NCI-H748 treated with DMSO at 0.1 percent for 48 hours (cell line): ENCODE measurements at places on chromosomes 11 and 22.

DNA sequence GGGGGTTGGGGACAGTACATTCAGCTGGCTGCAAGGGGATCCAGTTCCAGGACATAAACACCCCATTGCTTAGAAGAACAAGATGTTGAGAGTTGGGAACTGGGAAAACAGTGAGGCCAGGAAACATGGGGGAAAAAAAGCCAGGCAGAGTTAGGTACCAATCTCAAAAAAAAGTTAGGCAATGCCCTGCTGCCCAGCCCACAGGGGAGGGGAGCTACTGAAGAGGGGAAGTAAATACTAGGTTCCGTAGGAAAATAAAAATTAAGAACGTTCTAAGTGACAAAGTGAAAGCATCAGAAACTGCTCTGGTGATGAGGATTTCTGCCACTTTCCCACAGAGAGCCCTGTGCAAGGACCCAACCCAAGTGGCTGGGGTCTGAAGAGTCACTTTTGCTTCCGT, 12.0 kb downstream of the SPTBN2 start:
- DNase-seq: no peak

- no peak for DNase-seq
Measured at GRCh38 chr22:22408731-22409696, 99.5 kb downstream of the ZNF280B start.

GRCh38 chr11:59807047-59807610, 3.4 kb downstream of the MRPL16 start:
- DNase-seq: no peak

- no peak for DNase-seq
Measured at GRCh38 chr22:46351131-46351735, 15.7 kb downstream of the TRMU start.

DNA sequence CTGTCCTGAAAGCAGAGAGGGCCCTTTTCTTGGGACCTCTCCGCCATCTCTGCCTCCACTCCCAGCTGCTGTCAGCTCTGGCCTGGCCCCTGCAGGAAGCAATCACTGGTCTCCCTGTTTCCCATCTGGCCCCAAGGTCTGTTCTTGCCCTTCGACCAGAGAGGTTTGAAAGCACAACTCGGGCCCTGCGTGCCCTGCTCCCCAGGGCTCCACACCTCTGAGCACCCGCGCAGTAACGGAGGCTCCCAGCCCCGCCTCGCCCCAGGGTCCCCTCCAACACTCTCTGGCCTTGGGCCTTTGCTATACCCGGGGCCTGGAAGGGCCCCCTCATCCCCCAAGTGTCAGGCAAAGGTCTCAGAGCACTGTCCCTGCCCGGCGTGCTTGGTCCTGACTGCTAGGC, 7.8 kb upstream of the CD81 start:
- DNase-seq: no peak

DNA sequence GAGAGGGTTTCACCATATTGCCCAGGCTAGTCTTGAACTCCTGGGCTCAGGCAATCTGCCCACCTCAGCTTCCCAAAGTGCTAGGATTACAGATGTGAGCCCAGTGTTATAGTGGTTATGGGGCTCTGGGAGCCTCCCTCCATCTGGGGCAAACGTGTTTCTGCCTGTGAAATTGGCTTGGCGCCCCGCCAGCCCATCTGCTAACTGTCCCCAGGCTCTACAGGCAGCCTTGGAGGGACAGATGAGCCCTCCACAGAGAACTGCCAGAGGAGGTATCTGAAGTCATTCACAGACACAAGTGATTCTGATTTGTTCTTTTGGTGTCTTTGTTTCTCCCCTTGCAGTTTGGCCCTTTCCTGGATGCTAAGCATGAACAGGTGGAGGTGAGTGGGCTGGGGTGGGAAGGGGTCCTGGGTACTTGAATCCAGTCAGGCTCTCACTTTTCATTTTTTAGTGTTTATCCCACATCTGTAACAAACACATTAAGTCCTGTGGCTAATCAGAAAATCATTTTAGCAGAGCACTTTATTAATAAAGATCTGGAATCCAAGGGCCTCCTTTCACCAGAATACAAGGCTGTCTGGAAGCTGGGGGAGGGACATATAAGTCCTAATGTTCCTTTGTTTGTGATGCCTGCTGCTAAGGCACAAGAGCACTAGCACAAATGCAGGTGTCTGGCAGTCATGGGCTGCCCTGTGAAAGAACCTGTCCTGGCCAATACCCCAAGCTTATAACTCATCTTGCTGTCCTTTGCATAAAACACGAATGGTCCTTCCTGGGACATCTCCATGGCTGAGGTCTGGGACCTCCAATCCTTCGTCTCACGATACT, 25.7 kb upstream of the CDC42EP2 start:
- DNase-seq: no peak

GRCh38 chr11:44766112-44766971, 39.6 kb downstream of the TSPAN18 start:
- DNase-seq: no peak

DNA sequence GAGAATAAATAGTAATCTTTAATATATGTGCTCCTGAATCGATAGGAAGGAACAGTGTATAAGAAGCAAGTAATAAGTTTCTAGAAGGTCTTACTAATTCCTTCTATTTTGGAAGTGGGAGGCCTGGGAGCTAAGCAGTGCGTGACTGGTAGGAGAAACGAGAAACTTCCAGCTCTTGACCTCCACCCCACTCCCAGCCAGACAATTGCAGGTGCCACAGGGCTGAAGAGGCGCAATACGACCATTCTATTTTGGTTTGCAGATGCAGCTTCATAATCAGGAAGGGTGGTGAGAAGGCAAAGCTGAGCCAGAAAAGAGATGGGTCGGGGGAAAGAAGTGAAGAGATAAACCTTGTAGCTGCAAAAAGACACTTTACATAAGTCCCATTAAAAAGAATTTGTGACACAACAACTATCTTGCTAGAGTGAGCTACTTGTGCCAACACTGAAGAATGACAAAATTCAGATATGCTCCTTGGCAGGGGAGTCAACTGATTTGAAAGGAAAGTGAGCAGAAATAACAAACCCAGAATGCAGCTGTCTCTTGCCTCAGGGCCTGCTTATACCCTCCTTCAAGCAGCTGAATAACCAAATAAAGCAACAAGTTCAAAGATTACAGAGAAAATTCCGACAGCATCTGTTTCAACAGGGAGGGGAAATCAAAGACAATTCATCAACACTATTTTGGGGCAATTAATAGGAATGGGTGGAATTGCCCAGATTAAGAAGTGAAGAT, 35.1 kb downstream of the GRIA4 start:
- DNase-seq: no peak

DNA sequence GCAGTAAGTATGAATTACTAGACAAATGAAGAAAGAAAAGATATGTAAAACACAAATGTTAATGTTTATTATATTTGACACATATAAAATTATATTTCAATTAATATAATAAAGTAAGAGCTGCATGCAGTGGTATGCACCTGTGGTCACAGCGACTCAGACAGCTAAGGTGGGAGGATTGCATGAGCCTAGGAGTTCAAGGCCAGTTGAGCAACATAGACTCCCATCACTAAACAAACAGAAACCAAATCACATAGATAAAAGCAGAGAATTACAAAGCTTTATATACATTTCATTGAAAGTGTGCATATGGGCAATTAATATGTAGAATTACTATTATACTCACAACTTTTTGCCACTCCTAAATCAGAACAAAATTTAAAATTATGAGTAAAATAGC, 70.0 kb upstream of the HTATIP2 start:
- no peak for DNase-seq

DNA sequence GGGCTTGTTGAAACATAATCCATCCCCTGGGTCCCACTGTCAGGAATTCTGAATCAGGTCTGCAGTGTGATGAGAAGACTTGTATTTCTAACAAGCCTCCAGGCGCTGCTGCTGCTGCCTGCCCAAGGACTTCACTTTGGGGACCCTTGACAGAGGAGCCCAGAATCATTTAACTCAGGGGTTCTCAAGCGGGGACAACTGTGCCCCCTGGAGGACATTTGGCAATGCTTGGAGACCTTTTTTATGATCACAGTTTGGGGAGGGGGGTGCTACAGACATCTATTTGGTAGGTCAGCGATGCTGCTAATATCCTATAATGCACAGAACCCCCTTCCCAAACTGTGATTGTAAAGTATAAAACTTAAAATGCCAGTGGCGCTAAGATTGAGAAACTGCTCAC, 312.8 kb downstream of the OPCML start:
- DNase-seq: no peak

- DNase-seq: peak; percentile 95
Measured at GRCh38 chr11:35061516-35062440, 77.2 kb upstream of the CD44 start.

DNA sequence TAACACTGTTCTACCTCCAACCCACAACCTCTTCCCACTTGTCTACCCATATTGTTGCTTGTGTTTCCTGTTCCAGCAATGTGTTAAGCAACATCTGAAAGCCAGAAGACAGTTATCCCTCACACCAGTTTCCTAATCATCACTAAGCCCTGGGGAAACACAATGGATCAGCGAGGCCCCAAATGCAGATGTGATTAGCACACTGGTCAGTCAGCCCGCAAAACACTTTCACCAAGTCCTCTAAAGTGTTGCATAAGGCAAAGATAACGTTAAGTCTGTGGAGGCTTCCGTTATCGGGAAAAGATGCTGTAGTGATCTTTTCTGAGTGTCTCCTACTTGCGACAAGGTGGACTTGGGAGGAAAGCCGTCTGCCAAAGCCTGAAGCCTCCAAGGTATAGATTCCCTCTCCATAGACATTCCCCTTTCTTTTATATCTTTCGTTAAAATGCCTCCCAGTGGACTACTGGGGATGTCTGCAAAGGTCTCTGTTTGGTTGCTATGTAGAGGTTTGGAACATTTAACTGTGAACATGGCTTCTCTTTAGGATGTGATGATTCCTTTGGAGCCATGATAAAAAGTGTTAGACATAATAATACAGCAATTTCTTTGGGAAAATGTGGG, at the start of gene MS4A3:
TSS of gene MS4A3 (plus strand) at position 317 of the 621 bp plus-strand sequence. CDS start 4,496 bp downstream, outside the sequence.
- no peak for DNase-seq
